ENCODE measurements at places on chromosomes 5 and 9.
A peak's percentile ranks its signal among the peaks of the same experiment; 100 is the strongest.

DNA sequence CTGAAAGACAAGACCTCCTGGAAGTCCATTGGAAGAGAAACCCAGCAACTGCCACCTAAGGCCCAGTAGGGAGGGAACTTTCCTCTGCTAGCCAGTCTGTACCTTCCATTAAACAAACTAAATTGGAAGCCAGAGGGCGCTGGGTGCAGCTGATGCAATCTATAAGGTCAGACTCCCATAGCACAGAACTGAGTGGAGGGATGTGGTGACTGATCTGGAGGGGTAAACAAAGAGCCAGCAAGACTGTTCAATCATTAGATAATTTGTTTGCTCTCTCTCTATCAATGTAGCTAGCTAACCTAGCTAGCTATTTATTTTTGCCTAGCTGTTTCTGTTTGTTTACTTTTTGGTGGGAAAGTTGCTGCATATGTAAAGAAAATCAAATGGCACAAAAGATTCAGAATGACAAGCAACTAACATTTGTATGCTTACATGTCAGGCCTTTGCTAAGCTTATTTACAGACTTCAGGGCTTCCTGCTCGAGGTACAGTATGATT lies 291.8 kb upstream of the DAB2 start:
- DNase-seq = peak; percentile 68

GRCh38 chr5:111930905-111931461 lies 174.0 kb upstream of the NREP start:
- peak; percentile 84 for DNase-seq

DNA sequence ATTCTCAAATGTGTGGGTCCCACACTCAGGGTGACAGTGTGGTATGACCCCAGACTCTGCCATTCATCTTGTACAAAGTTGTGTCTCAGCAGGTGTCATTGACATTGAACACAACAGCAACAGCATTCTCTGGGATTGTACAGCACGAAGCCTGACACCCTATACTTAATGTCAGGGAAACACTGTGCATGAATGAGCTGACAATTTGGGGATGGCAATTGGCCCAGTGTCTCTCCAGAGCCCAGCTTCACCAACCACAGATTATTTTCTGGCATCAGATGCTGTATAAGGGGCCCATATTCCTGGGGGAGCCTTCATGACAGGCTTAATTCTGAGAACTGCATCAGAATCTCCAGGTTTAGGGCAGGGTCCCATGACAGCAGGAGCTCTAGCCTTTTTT lies 143.2 kb downstream of the GCNT1 start:
- no peak for DNase-seq

- DNase-seq = no peak
These were observed 713.4 kb downstream of the EFNA5 start for GRCh38 chr5:106957336-106957735.
